Left ventricle myocardium superior (tissue), 1 donor: ENCODE measurements at places on chromosomes 12 and 14. TPM values are rescaled to one million over a fixed set of nuclear protein-coding genes. Genes with fewer than 3 reads are reported as not detected.

The SENP1 gene
- 7.6 TPM for total RNA-seq

DNA sequence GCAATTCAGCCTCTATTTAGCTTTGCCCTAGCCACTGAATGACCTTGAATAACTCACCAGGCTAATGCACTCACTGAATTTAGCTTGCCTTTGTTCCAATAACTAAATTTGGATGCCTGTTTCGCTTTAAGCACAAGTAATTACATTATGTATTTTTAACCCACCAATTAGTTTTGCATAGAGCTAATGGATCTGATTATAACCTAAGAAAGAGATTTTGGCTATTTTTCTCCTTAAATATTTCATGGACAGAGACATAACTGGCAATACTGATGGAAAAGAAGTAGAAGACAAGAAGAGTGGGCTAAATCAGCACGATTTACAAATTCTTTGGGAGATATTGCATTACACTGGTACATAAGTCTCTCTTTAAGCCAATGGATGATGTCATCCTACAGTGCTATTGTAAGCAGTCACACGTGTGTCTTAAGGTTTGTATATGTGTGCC, 85.7 kb downstream of the AKAP6 start:
- DNase-seq, result no peak

DNA sequence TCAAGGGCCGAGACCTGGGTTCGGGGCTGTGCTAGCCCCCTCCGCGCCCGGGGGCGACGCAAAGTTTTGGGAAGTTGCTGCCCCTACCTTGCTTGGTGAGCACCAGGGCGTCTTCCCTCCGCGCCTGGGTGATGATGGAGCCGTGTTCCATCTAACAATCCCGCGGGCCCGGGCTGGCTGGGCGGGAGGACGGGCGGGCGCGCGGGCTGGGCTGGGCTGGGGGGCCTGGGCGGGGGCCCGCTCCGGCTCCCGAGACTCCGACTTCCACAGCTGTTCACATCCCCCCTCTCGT, 298 bp downstream of the CTDSP2 start:
- DNase-seq, result no peak

The CCDC177 gene
- not detected for total RNA-seq

DNA sequence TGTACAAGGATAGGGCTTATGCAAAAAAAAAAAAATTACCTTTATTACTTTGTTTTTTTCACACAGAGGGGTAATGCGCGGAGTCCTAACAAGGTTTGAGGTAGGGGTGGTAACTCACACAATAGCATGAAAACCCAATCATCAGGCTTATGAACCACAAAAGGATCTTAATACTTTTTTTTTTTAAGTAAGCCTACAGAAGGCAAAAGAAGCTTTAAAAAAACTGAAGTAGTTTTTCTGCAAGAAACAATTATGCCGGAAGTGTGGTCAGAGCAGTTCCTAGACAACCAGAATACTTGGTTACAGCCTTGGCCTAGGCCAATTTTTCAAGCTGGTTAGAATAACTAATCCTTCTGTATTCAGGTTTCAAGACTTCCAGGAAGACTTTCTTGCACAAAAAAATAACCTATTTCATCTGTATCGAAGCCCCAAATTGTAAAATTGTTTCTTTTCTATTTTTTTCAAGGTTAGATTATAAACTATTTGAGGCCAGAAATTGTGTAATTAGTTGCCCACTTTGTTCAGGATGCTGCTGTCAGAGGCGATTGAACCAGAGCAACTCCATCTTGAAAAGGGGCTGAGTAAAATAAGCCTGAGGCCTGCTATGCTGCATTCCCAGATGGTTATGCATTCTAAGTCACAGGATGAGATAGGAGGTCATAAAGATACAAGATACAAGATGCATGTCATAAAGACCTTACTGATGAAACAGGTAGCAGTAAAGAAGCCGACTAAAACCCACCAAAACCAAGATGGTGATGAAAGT, 1.8 kb upstream of the GNS start:
- DNase-seq, result no peak

- no peak for DNase-seq
Observed at GRCh38 chr12:7868391-7868790, 4.3 kb downstream of the SLC2A14 start.

The ASIC1 gene
- total RNA-seq, result 0.99 TPM

DNA sequence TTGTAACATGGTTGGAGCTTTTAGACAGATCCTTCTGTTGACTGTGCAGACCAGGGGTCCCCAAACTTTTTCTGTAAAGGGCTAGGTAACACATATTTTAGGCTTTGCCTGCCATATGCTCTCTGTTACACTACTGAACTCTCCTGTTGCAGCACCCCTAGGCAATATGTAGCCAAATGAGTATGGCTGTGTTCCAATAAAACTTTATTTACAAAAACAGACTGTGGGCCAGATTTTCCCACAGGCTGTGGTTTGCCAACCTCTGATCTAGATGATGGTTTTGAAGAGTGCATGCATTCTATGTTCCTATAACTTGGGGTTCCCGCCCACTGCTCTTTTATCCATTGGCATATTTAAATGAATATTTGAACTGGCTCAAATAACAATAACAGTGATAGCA, 180.3 kb upstream of the VASH1 start:
- no peak for DNase-seq

DNA sequence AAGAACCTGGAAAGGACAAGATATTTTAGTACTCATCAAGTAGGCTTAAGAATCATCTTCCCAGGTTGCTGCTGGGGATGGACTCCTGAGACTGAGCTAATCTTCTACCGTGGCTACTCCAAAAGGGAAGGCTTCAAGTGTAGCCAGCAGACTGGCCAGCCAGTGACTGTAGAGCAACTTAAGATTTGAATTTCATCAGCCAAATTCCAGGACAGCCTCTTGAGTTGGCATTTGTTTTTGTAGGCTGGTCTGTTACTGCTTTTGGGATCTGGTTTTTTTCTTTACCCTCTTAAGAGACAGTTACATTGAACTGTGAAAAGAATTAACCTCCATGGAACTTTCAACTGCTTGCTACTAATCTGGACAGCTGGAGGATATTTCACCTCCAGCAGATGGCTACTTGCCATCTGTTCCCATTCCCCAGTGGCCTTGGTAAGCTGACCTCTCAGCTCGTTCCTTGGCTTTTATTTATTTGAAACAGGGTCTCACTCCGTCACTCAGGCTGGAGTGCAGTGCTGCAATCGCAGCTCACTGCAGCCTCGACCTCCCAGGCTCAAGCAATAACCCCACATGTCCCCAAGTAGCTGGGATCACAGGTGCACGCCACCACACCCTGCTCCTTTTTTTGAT, 20.7 kb downstream of the VTI1B start:
- no peak for DNase-seq

- no peak for DNase-seq
Observed at GRCh38 chr14:69696204-69696527, 70.8 kb upstream of the SRSF5 start.

The CD9 gene
- 39.2 TPM for total RNA-seq

DNA sequence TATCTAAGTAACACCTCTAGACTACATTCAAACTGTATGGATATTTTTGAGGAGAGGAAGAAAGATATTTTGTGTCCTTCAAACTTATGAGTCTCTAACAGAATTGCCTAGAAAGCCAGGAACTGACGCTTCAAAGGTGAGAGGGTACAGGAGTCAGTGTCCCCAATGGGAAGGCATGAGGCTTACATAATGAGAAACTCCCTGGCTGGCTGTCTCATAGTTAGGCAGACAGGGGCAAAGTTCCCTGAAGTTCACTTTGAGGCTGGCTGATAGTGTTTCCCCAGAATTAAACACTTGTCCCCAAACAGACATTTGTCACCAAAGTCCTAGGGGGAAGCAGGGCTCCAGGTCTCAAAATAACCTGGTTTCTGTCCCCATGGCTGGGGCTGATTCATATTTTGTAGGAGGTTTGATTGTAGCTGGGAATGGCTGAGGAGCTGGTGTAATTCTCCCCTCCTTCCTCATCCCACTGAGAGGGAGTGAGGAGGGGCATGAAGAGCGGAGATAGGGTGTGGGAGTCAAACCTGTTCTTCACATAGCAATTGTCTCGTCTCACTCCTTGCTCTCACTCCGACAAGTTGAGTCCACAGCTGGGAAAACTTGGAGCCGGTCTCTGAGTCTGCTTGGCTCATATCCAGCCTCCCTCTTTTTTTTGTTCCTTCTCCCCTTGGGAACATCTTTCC, 56.4 kb upstream of the CISTR start:
- no peak for DNase-seq

The SMIM41 gene
- total RNA-seq, result not detected

The SCN8A gene
- total RNA-seq, result 0.22 TPM

DNA sequence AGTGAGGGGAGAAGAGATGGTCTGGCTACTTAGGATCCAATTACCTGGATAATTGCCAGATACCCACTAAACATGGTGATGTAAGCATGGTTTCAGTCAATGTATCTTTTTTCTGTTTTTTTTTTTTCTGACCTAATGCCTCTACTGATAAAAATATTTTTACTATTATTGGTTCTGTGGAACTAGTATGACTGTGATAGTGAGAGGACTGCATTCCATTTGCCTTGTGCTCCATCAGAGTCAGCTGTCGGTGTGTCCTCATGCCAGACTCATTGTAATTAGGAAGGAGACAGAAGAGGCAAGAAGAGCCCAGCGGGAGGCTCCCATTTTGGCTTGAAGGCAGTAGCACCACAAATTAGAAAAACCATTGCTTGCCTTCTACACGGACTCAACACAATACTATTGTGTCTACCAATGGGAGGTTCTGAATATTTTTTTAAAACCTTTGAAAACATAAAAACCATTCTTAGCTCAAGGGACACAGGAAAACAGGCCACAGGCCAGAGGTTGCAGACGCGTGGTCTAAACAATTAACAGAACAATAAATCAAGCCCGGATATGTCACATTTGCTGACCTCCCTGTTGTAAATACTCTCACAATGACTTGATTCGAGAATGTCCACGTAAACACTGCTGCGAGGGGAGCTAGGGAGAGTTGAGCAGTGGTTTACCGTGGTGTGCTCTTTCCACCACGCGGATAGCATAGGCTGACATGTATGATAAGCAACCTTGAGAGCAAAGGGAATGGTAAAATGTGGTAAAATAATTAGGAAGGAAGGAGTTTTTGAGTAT, 13.5 kb upstream of the DCP1B start:
- no peak for DNase-seq

DNA sequence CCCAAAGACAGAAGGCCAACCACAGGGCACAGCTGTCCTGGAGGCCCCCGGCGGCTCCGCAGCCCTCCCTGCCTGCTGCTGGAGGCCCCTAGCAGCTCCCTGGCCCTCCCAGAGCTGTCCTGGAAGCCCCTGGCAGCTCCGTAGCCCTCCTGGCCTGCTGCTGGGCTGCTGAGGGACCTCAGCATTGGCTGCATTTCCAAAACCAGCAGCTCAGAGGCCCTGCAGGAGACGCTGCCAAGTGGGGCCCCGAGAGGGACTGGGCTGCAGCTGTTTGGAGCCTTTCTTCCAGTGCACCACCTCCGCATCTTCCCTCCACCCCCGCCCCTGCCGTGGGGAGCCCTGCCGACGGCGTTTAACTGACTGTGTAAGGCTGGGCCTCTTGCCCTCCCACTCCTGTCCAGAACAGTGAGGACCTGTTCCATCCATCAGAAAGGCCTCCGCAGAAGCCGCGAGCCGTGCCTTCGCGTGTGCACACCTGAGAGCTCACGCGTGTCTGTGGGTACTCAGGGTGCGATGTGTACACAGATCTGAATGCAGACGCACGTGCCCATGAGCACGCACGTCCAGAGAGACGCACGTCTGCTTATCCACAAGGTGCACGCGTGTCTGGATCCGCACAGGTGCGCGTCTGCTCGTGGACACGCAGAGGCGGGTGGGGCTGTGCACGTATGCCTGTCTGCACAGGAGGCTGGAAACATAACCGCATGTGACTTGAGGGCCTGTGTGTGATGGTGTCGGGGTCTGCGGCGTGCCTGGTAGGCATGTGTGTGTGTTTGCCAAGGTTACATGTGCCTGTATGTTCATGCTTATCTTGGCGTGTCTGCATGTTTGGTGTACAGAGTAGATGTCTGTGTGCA, 57.0 kb upstream of the FBRSL1 start:
- no peak for DNase-seq

- DNase-seq, result no peak
Observed at GRCh38 chr14:36505181-36505815, 14.7 kb downstream of the NKX2-1 start.

The SLC10A1 gene
- not detected for total RNA-seq

GRCh38 chr14:24347134-24347533, 7.3 kb upstream of the RIPK3 start:
- DNase-seq, result no peak

GRCh38 chr12:108753976-108754375, 22.7 kb upstream of the CORO1C start:
- DNase-seq, result no peak

DNA sequence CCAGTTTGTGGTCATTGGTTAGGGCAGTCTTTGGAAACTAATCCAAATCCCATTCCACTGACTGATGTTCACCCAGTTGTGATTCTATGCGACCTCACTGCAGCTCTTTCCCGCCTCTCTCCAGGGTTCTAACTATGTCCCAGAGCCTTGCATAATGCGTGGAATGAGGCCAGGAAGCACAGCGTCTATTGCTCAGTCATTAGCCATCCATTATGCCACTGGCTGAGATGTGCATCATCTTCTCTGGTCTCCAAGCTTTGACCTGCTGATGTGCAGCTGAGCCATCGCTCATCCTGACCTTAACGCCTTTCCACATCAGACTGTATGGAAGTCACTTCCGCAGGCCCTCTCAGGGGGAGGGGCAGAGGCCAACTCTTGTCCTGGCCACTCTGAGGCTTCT, 115.4 kb upstream of the VRK1 start:
- DNase-seq, result no peak
